ENCODE measurements at places on chromosomes 3 and 15. TPM values are rescaled to one million over a fixed set of nuclear protein-coding genes. Genes with fewer than 3 reads are reported as not detected.

Gene ITPKA
- 0.90 TPM for total RNA-seq

Gene PPP1R14D
- total RNA-seq, result not detected

Gene ADPRH
- 9.7 TPM for total RNA-seq

Gene CLRN1
- total RNA-seq, result not detected

Gene AGBL1
- not detected for total RNA-seq

Gene IQCH
- total RNA-seq, result 0.52 TPM

Gene PLCH1
- 1.4 TPM for total RNA-seq

Gene MUSTN1
- 43.8 TPM for total RNA-seq

Gene ANKRD34C
- total RNA-seq, result 0.20 TPM

Gene GATA2
- 26.1 TPM for total RNA-seq

Gene HACD3
- 15.3 TPM for total RNA-seq

Gene APOD
- total RNA-seq, result 79.6 TPM

Gene IL17RE
- total RNA-seq, result 2.6 TPM

Gene C3orf20
- not detected for total RNA-seq

Gene CCDC9B
- 32.2 TPM for total RNA-seq

GRCh38 chr3:178536211-178537079, at the start of gene KCNMB2:
KCNMB2 (plus strand) TSS chr3:178536436.
- peak within 1 kb of the TSS; percentile 57 for H3K4me3 ChIP-seq
- H3K36me3 ChIP-seq, result no peaks in the 10 kb centered on the region
- H3K4me1 ChIP-seq, result no peaks in the 10 kb centered on the region
- peak within 1 kb of the TSS; percentile 61 for H3K27ac ChIP-seq
- no peaks in the 10 kb centered on the region for H3K27me3 ChIP-seq

GRCh38 chr3:108124337-108125152, 33.7 kb upstream of the CD47 start:
- no peak for DNase-seq
- H3K27ac ChIP-seq, result no peak overlapping the region
- H3K4me1 ChIP-seq, result no peaks in the 10 kb centered on the region
- H3K4me3 ChIP-seq, result no peak overlapping the region

- H3K36me3 ChIP-seq, result no peaks in the 10 kb centered on the region
- no peaks in the 10 kb centered on the region for H3K4me1 ChIP-seq
- H3K4me3 ChIP-seq, result no peak overlapping the region
Measured at GRCh38 chr3:60781935-60782334, 469.3 kb downstream of the FHIT start.

- H3K36me3 ChIP-seq, result no peaks in the 10 kb centered on the region
- H3K4me1 ChIP-seq, result peaks cover 33% of the 10 kb centered on the region
- no peak overlapping the region for H3K27ac ChIP-seq
Measured at GRCh38 chr3:115074502-115074901, 72.6 kb downstream of the ZBTB20 start.

DNA sequence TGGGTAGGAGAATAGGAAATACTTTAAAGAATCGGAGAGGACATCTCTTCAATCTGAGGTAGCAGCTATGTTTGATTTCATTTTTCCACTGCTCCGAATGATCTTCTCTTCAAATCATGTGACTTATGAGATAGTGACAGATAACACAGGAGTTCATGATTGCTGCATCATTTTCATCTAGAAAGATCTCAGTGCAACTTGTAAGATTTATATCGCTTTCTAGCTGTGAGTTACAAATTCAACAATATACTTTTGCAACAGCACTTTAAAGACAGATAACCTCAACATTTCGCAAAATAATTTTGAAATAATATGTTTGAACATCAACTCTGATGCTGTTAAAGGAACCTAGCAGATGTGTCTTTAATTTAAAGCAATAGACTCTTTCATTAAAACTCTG, 99.9 kb upstream of the CCDC80 start:
- no peak for DNase-seq
- H3K36me3 ChIP-seq, result no peaks in the 10 kb centered on the region
- peaks cover 10% of the 10 kb centered on the region for H3K4me1 ChIP-seq
- no peaks in the 10 kb centered on the region for H3K27me3 ChIP-seq
- no peak overlapping the region for H3K4me3 ChIP-seq

GRCh38 chr3:188720636-188721035, 451.1 kb upstream of the TPRG1 start:
- no peaks in the 10 kb centered on the region for H3K27me3 ChIP-seq
- DNase-seq, result no peak
- H3K27ac ChIP-seq, result no peak overlapping the region
- H3K36me3 ChIP-seq, result no peaks in the 10 kb centered on the region
- H3K4me1 ChIP-seq, result no peaks in the 10 kb centered on the region

GRCh38 chr15:75796321-75796720, 46.9 kb upstream of the UBE2Q2 start:
- no peak overlapping the region for H3K27ac ChIP-seq
- no peaks in the 10 kb centered on the region for H3K4me1 ChIP-seq
- no peaks in the 10 kb centered on the region for H3K36me3 ChIP-seq
- no peaks in the 10 kb centered on the region for H3K27me3 ChIP-seq
- DNase-seq, result no peak

- H3K4me1 ChIP-seq, result no peaks in the 10 kb centered on the region
- H3K27ac ChIP-seq, result no peak overlapping the region
- no peaks in the 10 kb centered on the region for H3K36me3 ChIP-seq
- H3K27me3 ChIP-seq, result no peaks in the 10 kb centered on the region
- H3K4me3 ChIP-seq, result no peak overlapping the region
- DNase-seq, result no peak
Measured at GRCh38 chr3:151890721-151891141, 17.3 kb downstream of the SUCNR1 start.

GRCh38 chr3:171199473-171199829, 172.9 kb upstream of the SLC2A2 start:
- no peaks in the 10 kb centered on the region for H3K27me3 ChIP-seq
- H3K27ac ChIP-seq, result no peak overlapping the region
- no peak overlapping the region for H3K4me3 ChIP-seq

DNA sequence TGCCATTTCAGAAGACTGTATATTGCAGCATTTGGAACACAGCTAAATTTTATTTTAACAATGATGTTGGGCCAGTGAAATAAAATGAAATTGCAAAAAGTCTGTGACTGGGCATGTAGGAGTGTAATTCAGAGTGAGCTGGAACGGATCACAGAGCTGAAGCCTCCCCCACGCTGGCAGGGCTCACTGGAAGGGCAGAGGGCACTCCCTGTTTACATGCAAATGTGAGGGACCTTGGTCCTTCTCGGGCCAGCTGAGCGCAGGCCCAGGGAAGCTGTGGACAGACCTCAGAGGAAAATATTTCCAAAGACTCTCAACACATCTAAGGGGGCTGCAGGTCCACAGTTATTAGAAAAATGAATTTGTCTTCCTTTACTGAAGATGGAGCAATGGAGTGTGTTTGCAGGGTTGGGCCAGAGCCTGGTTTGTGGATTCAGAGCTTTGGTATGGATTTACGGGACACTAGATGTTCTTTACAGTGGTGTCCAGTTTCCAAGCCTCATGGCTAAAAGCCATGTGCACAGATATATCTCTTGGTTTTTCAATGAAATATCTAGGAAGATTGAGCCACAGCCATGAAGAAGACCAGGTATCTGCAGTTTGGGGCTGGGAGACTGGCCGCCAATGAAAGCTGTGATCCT, 32.0 kb downstream of the TRPM1 start:
- H3K4me3 ChIP-seq, result no peak overlapping the region
- no peaks in the 10 kb centered on the region for H3K4me1 ChIP-seq
- H3K27ac ChIP-seq, result no peak overlapping the region
- H3K27me3 ChIP-seq, result no peaks in the 10 kb centered on the region

- no peak overlapping the region for H3K27ac ChIP-seq
- no peak overlapping the region for H3K4me3 ChIP-seq
- no peaks in the 10 kb centered on the region for H3K27me3 ChIP-seq
- H3K36me3 ChIP-seq, result peaks cover 30% of the 10 kb centered on the region
- DNase-seq, result no peak
Measured at GRCh38 chr15:78000091-78000926, 77.2 kb downstream of the TBC1D2B start.

- no peaks in the 10 kb centered on the region for H3K4me1 ChIP-seq
- H3K27ac ChIP-seq, result no peak overlapping the region
- no peak overlapping the region for H3K4me3 ChIP-seq
- no peaks in the 10 kb centered on the region for H3K27me3 ChIP-seq
- DNase-seq, result no peak
Measured at GRCh38 chr15:59399465-59400102, 26.9 kb upstream of the MYO1E start.

- H3K27ac ChIP-seq, result no peak overlapping the region
- no peak for DNase-seq
- no peaks in the 10 kb centered on the region for H3K36me3 ChIP-seq
- no peak overlapping the region for H3K4me3 ChIP-seq
- H3K4me1 ChIP-seq, result no peaks in the 10 kb centered on the region
Measured at GRCh38 chr3:86996261-86996955, 5.5 kb upstream of the VGLL3 start.

DNA sequence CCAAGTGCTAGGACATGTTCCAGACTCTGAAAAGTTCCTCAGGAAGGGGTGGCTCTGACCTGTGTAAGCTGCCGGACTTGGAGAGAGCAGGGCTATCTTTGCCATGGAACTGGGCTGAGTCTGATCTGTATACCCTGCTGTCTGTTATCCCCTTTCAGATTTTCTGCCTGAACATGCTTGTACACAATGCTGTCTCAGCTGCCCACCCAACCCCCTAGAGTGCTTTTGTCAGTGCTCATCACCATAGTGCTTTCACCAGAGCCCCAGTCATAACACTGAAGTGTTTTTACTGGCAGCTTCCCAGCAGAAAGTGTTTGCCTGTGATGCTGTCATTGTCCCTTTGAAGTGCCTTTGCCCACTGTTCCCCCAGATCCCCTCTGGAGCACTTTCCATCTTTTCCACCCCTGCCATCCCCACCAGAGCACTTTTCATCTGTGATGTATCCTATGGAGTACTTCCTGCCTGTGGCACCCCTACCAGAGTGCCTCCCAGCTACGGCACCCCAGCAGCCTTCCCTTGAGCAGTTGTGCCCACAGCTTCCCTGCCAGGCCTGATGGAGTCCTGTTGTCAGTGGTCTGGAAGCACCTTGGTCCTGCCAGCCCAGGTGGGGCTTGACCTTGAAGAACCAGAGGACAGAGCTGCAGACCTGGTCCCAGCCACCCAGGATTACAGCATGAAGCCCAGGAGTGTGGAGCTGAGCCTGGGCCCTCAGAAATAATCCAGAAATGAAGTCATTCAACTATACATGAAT, 397.7 kb downstream of the DIPK2A start:
- DNase-seq, result no peak
- H3K36me3 ChIP-seq, result no peaks in the 10 kb centered on the region
- no peaks in the 10 kb centered on the region for H3K4me1 ChIP-seq
- H3K4me3 ChIP-seq, result no peak overlapping the region
- no peak overlapping the region for H3K27ac ChIP-seq
- H3K27me3 ChIP-seq, result no peaks in the 10 kb centered on the region

- H3K4me1 ChIP-seq, result no peaks in the 10 kb centered on the region
- no peaks in the 10 kb centered on the region for H3K27me3 ChIP-seq
- no peak overlapping the region for H3K4me3 ChIP-seq
Measured at GRCh38 chr3:28012830-28013229, 228.6 kb upstream of the CMC1 start.

GRCh38 chr3:69126999-69127398, 4.6 kb upstream of the LMOD3 start:
- no peaks in the 10 kb centered on the region for H3K36me3 ChIP-seq
- no peak overlapping the region for H3K27ac ChIP-seq
- H3K4me1 ChIP-seq, result no peaks in the 10 kb centered on the region
- DNase-seq, result no peak

DNA sequence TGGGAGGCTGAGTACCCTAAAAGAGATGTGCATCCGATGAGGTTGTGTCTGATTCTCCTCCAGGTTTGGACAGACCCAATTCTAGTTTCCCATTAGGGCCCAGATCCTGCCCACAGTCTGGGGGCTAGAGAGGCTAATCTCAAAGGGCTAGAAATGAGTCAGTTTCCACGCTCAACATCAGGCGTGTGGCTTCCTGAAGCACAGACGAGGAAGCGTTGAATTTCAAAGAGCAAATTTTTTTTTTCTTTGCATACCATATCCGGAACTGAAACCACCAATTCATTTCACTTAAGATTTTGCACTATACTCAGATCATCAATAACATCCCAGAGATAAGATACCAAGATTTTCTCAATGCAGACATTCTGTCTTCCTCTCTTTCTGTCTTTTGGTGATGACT, 173.8 kb upstream of the BCL6 start:
- no peak overlapping the region for H3K4me3 ChIP-seq
- no peak for DNase-seq
- H3K27ac ChIP-seq, result no peak overlapping the region
- H3K4me1 ChIP-seq, result no peaks in the 10 kb centered on the region
- H3K36me3 ChIP-seq, result no peaks in the 10 kb centered on the region

- no peaks in the 10 kb centered on the region for H3K27me3 ChIP-seq
- H3K4me1 ChIP-seq, result peaks cover 4% of the 10 kb centered on the region
- no peak for DNase-seq
- H3K36me3 ChIP-seq, result no peaks in the 10 kb centered on the region
- H3K4me3 ChIP-seq, result no peak overlapping the region
Measured at GRCh38 chr3:41600616-41601015, 361.3 kb downstream of the ULK4 start.

- DNase-seq, result no peak
- no peaks in the 10 kb centered on the region for H3K27me3 ChIP-seq
- peak overlapping the region; percentile 78 for H3K27ac ChIP-seq
Measured at GRCh38 chr15:64749167-64749566, 26.2 kb downstream of the RBPMS2 start.

DNA sequence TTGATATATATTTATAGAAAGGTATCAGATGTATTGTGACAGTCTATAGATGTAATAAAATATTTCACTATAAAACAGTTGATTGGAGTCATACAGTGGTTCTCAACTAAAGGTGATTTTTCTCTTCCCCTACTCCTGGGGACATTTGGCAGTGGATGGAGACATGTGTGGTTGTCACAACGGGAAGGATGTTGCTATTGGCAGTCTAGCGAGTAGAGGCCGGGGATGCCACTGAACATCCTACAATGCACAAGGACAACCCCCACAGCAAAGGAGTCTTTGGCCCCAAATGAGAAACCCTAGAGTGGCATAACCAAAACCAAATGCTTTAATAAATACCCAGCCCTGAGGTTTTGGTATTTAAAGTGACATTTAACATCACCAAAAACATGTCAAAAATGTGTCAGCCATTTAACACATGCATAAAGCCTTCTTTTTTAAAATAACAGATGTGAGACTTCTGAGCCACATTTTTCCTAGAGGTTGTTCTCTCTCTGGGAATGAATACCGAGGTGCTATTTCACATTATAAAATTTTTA, 367.5 kb downstream of the PTPRG start:
- H3K4me1 ChIP-seq, result no peaks in the 10 kb centered on the region
- no peaks in the 10 kb centered on the region for H3K27me3 ChIP-seq
- DNase-seq, result no peak
- no peak overlapping the region for H3K4me3 ChIP-seq
- H3K27ac ChIP-seq, result peak overlapping the region; percentile 83

DNA sequence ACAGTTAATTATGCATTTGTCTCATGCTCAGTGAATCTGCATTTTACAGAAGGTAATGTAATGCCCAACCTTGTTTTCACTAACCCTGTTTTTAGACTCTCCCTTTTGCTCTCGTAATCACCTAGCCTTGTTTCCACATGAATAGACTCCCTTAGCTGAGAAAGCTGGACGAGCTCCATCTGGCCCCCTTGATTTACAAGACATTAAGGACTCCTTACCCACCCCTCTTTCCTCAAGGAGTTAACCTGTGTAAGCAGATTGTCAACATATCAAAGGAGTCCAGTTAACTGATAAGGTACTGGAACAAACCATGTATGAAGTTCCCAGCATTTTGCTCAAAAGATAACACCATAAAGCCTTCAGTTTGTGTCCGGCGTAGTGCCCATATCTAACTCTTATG, 99.6 kb downstream of the VPS8 start:
- H3K27ac ChIP-seq, result no peak overlapping the region
- H3K4me3 ChIP-seq, result no peak overlapping the region
- H3K36me3 ChIP-seq, result peaks cover 12% of the 10 kb centered on the region
- DNase-seq, result no peak

- no peaks in the 10 kb centered on the region for H3K4me1 ChIP-seq
- no peak overlapping the region for H3K27ac ChIP-seq
- no peak for DNase-seq
- H3K27me3 ChIP-seq, result no peaks in the 10 kb centered on the region
Measured at GRCh38 chr15:72844067-72844466, 60.5 kb upstream of the ADPGK start.
